Stimulated activated CD4-positive, alpha-beta T cell treated with anti-CD3 and anti-CD28 coated beads, Interleukin-15, amount 100 ng/mL, for 48 hours (primary cell): ENCODE measurements at places on chromosomes 4 and X.
A peak's percentile ranks its signal among the peaks of the same experiment; 100 is the strongest.

- no peak for DNase-seq
Observed at GRCh38 chr4:123675567-123675966, 279.0 kb downstream of the SPRY1 start.

GRCh38 chr4:180617196-180617595 is 1626.0 kb upstream of the TENM3 start:
- no peak for DNase-seq

- DNase-seq = no peak
Observed at GRCh38 chrX:43718956-43719355, 62.9 kb downstream of the MAOA start.

GRCh38 chr4:81826335-81826734 is 354.6 kb upstream of the RASGEF1B start:
- DNase-seq = no peak

- DNase-seq = no peak
Observed at GRCh38 chr4:188552741-188553275, 413.6 kb downstream of the TRIML1 start.

DNA sequence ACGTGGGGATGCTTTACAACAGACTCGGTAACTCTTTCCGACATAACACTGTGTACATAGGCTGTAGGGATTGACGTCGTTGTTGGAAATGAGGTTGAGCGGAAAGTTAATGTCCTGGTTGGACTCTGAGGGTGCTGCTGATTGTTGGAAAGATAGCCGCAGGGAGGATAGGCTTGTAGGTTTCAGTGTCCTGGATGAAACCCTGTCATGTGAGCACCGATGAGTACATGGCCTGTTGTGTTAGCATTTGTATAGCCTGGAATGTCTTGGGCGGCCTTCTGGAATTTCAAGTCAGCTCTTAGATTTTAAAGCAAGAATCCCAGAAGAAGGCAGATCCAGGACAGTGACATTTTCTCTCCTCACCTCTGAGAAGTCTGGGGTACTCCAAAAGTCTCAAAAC is 63.3 kb downstream of the TBC1D14 start:
- DNase-seq = no peak

DNA sequence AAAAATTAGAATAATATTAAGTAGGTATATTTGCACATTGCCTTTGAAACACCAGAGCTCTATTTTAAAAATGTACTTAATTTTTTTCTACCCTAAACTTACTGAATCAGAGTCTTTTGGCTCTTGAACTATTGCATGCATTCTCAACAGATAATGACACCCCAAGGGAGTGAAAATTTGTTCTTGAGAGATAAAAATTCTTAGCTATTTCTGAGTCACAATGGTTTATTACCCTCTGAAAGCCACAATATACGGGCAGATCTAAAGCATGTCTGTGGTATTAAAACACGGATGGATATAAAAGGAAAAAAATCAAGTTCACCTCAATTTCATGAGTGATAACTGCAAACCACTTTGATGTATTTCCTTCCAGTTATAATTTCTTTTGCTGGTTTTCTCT is 636.3 kb upstream of the FTHL17 start:
- DNase-seq = no peak

- no peak for DNase-seq
Observed at GRCh38 chr4:14277505-14277904, 650.0 kb upstream of the BOD1L1 start.

- DNase-seq = no peak
Observed at GRCh38 chr4:121562811-121563210, 134.0 kb downstream of the ANXA5 start.

- no peak for DNase-seq
Observed at GRCh38 chrX:7351926-7352325, 204.0 kb upstream of the PUDP start.

- DNase-seq = no peak
Observed at GRCh38 chrX:132539611-132540010, 50.8 kb upstream of the MBNL3 start.

DNA sequence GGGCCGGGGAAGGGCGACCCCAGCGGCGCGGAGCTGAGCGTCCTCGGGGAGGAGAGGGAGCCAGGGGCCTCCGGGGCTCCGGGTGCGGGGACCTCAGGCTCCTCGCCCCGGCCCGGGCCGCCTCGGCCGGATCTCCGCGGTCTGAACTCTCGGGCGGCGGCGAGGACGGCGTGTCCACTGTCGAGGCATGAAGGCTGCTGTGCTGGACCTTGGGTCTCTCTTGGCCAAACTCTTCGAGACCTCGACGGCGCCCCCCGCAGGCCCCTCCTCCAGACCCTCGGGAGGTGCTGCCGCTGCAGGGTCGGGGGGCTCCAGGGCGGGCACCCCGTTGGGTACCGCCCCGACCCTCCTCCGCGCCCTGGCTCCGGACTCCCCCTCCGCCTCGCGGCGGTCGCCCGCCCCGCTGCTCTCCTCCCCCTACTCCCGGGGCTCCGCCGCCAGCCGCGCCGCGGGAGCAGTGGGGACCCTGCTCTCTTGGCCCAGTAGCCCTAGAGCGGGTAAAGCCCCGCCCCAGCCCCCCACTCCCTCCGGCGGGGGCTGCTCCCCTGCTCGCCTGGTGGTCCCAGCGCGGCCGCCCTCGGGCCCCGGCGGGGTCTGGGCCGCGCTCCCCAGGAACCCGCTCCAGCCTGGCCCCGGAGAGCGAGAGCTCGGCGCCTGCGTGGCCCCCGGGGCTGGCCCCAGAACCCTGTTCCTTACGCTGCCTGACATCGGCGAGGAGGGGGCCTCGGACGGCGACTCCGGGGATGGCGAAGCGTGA is 564 bp downstream of the FAM149A start:
- no peak for DNase-seq

DNA sequence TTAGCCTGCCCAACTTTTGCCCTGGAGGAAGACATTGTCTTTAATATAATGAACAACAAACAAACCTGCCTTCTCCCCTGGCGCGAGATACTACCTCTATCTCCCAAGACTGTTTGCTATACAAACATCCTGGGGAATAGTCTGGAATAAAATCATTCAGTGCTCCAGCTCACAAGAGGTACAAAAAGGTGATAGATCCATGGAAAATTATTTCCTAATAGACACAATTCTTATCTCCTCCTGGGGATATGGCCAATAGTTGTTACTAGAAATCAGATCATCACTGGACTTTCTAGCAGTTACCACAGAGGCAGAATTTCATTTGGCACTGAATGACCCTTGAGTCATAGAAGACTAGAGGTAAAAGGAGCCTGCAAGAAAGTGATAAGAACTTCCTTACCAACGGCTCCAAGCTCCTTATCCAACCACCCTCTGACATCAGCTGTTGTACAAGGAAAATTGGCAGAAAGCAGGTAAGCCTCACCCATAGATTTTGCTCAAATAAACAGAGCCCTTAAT is 38.1 kb downstream of the MID1 start:
- no peak for DNase-seq

- peak; percentile 12 for DNase-seq
Observed at GRCh38 chrX:19627533-19627932, 112.2 kb upstream of the MAP3K15 start.

- no peak for DNase-seq
Observed at GRCh38 chrX:74187211-74187610, 116.8 kb upstream of the ZCCHC13 start.

GRCh38 chrX:66728818-66729271 is 90.0 kb upstream of the EDA2R start:
- peak; percentile 52 for DNase-seq

- no peak for DNase-seq
Observed at GRCh38 chr4:128123036-128123435, 61.9 kb downstream of the LARP1B start.

GRCh38 chr4:53644607-53645006 is 53.3 kb upstream of the LNX1 start:
- DNase-seq = no peak

DNA sequence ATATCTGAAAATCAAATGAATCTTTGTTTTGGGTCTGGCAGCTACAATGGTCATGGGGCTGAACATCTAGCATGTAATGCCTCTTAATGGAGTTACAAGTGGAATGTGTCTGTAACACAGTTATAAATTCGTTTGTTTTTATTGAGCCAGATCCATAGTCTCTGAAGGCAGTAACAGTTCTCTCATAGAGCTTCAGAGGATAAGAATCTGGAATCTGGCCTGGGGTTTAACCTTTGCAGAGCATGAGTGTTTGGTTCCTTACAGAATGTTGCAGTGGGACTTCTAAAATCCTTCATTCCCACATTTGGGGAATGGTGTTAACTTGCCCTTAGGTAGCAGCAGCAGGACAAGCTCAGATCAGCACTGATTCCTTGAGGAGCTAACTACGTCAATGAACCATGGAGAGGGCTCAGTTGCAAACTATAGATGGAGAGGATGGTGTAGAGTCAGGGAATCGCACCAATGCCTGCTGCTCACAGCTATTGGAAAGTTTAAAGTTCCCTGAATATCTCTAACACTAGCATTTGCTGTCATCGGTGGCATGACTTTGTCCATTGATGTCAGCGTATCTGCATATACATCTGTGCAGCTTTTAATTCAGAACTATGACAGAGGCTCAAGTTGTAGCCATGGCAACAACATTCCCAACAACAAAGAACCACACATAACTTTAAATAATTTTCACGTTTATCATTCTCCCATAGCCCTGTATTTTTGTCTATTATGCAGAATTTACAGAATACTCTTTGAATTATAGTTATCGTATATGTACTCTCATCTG is 72.2 kb downstream of the RASGEF1B start:
- no peak for DNase-seq

GRCh38 chr4:57182132-57182874 is 72.1 kb upstream of the IGFBP7 start:
- no peak for DNase-seq

DNA sequence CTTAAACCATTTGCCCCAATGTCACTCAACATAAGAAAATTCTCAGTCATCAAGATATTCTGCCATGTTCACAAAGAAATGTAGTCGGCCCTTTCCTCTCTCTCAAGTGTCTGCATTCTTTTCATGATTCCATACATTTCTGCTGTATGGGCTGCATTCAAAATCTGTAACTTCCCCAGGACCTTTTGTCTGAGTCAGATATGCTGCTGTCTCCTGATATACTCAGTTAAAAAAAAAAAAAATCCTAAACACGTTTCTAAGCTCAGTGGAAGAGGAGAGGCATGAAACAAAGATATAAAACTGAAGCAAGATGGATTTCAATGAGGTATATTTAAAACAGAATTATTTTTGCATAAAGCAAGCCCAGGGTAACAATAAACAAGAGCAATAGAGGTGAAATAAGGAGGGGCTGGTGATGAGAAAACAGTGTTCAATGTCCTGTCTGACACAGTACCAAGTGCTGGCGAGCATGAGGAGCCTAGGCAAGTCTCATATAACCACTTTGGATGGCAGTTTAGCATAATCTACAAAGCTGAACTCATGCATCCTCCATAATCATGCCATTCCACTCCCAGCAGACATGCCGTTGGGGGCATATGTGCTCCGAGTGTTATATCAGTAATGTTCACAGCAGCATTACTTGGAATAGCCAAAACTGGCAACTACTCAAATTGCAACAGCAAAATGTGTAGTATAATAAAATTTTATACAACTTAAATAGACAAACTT is 76.7 kb downstream of the MANBA start:
- no peak for DNase-seq

DNA sequence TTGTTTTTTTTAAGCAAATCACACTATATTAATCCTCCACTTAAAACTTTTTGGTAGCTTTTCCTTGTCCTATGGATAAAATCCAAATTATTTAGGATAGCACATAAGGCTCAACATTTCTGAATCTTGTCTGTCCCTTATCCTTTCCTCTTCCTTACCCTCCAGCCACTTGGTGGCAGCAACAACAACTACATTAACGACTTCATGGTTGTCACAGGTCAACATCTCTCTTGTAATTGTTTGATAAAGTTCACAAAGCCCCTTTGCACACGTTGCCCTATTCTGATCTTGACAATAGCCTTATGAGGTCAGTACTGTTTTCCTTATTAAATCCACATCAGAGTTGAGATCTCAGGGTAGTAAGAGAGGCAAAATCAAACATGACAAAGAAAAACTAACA is 269.0 kb upstream of the PABPC4L start:
- DNase-seq = no peak

DNA sequence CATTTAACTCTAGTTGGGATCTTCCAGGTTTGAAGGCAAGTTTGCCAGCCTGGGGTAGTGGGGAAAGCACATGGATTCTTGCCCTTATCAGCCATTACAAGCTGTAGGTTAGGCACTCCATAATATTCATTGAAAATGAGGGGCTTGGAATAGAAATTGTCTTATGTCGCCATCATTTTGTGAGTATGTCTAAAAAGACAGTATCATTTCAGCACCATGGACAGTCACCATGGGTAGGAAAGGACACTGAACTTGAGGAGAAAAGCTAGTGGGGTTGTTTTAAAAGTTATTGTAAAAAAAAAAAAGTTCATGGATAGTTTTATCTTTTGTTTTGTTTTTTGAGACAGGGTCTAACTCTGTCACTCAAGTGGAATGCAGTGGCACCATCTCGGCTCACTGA is 356.1 kb downstream of the HNRNPD start:
- DNase-seq = no peak

- DNase-seq = no peak
Observed at GRCh38 chr4:115090483-115091075, 22.8 kb downstream of the NDST4 start.

- DNase-seq = no peak
Observed at GRCh38 chrX:41785685-41786084, 61.7 kb downstream of the GPR82 start.

DNA sequence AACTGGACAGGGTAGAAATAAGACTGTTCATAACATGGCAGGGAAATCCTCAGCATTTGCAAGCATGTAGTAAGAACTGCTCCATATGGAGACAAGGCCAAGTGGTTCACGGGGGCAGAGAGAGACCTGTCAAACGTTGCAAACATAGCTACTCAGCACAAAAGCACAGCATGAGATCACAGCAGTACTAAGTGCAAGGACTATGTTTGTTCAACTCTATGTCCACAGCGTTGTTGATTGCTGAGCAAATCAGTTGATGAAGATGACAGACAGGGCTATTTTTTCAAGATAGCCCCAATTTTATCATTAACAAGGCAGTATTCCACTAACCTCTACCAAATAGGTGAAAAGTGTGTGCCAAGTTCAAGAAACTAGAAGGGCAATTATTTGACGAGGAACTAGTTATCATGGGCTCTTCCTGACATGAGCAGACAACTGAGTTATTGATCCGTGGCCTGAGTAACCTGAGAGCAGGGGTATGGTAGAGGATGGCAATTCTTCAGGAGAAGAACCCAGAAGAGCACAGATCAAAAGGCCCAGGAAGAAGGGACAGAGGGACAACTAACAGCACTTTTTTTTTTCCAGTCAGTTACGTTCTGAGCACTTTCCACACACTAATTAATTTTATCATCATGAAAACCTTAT is 57.4 kb downstream of the SPOCK3 start:
- DNase-seq = no peak
